ENCODE measurements at places on chromosomes 2 and 18.

DNA sequence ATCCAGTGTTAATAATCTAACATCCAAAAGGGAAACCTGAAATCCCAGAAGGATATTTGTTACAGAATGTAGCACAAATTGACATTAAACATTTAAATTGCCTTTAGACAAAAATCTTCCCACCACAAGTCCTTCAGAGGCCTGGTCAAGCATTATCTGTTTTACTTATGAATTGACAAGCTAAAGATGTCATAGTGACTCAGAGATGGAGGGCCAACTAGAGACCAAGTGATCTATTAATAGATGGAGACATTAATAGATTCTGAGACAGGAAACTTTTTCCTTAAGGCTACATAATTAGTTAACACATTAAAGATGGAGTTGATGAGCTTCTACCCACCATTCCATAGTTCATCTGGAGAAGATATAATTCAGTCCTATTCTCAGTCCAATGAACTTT is 526.2 kb downstream of the IRS1 start:
- no peak for DNase-seq

DNA sequence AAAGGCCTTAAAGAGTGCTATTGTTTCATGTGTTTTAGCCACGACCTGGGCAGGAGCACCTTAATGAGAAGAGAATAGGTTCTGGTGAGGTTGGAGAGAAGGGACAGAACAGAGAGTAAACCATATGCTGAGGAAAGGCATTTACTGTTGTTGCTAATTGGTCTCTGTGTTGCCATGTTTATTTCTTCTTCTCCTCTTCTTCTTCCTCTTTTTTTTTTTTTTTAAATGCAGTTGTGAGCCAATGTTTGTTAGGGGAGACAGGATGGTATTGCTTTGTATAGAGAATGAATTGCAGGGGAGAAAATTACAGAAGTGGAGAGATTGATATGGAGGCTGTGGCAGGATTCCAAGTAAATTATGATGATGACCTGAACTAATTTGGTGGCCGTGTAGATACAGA is 2.6 kb downstream of the SCN9A start:
- DNase-seq: no peak

DNA sequence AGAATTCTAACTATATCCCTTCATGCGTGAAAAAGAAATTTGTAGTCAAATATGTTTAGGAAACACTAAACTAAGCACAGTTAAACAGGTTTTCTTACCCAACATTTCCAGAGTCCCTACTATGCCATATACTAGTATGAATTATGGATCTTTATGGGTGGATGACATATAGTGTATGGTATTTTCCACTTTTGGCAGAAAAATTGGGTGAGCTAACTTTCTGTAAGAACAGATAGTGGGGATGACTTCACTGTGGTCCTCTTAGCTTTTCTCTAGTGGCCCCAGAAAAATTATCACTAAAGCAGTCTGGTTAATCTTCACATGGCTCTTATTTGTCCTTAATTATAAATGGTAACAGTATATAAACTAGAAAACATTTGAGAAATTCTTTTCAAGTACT is 240.0 kb upstream of the GULP1 start:
- DNase-seq: no peak

DNA sequence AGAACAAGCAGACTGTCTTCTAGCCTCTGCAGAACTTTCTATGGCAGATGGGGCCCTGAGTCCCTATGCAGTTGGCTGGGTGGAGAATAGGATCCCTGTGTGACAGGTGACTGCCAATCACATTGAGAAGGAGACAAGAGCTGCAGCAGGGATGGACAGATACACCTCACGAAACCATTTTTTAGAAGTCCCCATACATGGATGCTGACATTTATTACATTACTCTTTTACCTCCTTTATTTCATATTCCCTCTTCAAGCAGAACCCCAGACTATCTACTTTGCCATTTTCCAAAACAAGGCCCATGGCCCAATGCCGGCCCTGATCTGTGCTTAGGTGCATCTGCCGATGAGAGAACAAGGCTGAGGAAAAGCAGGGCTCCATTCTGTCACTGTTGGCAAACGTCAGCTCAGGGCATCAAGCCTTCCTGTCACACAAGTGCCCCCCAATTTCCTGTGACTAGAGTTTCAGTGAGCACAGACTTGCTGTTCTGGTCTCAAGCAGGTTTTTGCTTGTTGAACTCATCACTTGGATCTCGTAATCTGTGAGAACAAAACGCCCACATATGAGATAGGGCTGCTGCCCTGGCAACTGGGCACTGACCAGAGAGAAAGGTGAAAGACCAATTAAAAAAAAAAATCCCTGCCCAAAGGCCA is 35.8 kb downstream of the LOXHD1 start:
- no peak for DNase-seq

- no peak for DNase-seq
Measured at GRCh38 chr18:14124689-14125088, 7.5 kb downstream of the ZNF519 start.

DNA sequence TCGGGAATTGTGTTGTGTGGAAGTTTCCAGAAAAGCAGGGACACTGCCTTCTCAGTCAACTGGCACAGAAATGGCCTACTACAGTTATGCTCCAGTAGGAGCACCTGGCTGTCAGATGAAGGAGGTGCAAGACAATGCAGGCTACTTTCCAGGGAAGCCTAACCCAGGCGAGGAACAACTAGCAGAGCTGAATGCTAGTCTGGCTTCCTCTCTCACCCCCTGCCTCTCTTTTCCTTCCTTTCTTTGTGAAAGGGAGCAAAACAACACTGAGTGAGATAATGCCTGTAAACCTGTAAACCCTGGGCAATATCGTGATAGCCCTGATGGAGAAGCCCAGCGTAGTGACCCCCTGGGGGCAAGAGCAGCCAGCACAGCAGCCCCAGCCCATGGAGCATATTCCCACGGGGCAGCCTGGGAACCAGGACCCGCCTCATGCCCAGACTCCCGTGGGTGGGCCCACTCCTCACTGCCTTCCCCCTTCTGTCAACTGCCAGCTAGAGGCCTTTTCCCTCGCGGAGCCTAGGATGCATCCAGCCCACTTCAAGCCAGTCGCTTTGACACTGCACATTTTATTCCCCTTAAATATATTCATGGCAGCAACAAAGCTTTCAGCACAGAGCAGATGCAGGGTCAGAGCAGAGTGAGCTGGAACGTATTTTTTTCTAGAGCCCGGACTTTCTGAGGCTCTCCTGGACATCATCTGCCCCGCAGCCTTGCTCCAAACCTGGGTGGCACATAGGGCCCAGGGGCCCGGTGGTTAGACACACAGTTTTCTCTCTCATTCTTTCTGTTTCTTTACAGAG is 77.0 kb downstream of the PDCL3 start:
- no peak for DNase-seq

DNA sequence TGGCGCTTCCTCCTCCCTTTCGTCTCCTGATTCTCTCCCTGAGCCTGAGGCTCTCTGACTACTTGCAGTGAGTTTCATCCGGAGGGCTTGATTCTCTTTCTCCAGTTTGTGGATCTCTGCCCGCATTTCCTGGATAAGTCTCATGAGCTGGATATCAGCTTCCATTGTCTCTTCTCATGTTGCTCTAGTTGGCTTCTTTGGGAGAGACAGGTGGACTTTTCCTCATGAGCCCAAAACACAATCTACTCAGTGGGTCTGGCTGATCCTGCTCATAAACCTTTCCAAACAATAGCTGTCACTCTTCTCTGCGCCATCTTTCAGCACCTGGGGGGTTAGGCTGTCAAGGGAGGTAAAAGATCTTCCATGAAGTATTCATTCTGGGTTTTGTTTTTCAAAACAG is at the start of gene CCDC195:
CCDC195 (minus strand) TSS at position 165 of the 400 bp plus-strand sequence; CDS start at position 165, 0 bp downstream.
- DNase-seq: no peak

- DNase-seq: no peak
Measured at GRCh38 chr2:43676322-43677050, at the start of gene C1GALT1C1L. Gene C1GALT1C1L (minus strand): TSS chr2:43676429. CDS start chr2:43676322, 107 bp downstream.

GRCh38 chr2:68157402-68158133 is at the start of gene PNO1:
Gene PNO1 (plus strand): TSS chr2:68157888. CDS start chr2:68157935, 47 bp downstream.
- peak; percentile 86 for DNase-seq

GRCh38 chr18:63245600-63245999 is 74.0 kb downstream of the BCL2 start:
- DNase-seq: no peak

DNA sequence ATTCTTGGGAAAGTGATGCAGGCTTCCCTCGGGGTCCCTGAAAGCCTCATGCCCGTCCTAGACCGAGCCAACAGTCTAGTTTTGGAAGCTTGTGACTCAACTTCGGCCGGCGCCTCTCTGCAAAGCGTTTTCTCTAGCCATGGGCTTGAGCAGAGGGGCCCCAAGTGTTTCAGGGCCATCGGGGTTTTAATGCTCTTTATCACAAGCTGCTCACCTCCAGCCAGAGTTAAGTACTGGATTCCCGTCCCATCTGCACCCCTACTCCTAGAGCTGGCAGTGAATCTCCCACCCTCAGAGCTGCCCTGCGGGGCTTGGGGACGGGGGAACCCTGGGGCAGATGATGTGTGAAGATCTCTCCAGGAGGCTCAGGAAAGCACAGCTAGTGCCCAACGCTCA is 7.3 kb downstream of the RAX start:
- DNase-seq: no peak

DNA sequence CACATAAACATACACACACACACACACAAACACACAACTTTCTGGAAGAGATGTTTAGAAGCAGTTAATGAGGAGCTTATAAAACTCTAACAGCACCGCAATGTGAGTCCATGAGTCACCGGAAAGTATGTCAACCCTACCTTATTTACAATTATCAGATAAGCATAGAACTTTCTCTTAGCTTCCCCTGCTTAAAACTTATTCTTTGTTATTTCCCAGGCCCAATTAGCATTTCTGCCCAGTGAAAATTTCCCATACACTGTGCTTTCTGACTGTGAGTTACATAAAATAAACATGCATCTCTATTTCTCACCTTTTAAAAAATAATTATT is 737.6 kb downstream of the LRP1B start:
- no peak for DNase-seq

- DNase-seq: no peak
Measured at GRCh38 chr18:40011201-40011600, 1943.8 kb upstream of the PIK3C3 start.

- DNase-seq: no peak
Measured at GRCh38 chr2:189096769-189097447, 82.7 kb downstream of the COL5A2 start.

- no peak for DNase-seq
Measured at GRCh38 chr2:31511376-31511775, 69.4 kb downstream of the SRD5A2 start.

DNA sequence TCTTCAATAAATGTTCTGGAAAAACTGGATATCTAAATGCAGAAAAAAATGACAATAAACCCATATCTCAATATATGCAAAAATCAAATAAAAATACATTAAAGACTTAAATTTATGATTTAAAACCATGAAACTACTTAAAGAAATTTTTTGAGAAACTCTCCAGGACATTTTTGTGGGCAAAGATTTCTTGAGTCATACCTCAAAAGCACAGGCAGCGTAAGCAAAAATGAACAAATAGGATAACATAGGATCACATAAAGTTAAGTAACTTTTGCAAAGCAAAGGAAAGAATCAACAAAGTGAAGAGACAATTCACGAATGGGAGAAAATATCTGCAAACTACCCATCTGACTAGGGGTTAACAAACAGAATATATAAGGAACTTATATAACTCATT is 1545.5 kb downstream of the SUCLG1 start:
- DNase-seq: no peak

DNA sequence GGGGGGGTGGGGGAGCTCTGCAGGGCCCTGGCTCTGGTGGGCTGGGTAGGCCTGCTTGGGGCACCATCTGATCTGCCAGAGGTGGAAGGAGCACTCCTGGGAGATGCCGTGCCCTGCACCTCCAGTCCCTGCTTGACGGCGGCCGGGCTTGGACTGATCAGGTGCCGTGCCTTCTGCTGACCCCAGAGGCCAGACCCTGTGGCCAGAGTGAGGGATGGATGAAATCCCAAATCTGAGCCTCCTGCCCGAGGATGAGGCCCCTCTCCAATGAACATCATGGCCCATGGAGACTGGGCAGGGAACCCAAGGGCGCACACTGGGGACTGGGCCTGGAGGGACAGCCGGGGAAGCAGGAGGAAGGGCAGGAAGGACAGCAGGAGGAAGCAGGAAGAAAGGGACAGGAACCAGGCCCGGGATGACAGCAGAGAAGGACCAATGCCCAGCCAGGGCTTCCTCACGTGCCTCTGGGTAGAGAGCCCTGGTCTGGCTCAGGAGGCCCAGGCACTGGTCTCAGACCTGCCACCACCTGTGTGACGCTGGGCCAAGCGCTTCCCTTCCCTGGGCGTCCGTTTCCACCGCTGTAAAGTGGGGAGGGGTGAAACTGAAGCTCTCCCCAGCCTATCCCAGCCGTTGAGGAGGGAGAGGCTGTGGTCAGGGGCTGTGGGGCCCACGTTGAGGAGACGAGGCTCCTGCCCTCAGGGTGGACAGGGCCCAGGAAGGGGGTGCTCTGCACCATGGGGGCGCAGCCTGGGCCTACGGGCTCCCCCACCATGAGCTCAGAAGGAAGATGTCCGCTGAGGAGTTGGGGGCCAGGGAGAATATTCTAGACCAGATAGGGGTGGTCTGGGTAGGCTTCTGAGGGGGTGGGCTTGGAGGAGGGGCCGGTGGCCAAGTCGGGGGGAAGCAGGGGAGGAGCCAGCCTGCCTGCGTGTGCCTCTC is 1.0 kb upstream of the GPR35 start:
- DNase-seq: no peak

- no peak for DNase-seq
Measured at GRCh38 chr2:148893906-148894305, 18.9 kb downstream of the KIF5C start.

DNA sequence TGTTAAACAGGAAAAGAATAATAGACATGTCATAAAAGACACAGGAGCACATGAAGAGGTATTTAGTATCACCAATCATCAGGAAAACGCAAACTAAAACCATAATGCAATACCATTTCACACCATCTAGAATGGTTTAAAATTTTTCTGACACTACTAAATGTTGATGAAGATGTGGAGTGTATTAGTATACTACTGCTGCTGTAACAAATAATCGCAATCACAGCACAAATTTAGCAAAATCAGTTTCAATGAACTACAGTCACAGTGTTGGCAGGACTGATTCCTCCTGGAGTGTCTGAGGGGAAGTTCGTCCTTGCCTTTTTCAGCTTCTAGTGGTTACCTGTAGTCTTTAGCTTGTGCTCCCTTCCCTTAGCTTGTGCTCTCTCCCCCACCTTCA is 24.1 kb downstream of the SMAD2 start:
- DNase-seq: no peak

GRCh38 chr2:3594493-3595281 is at the start of gene COLEC11:
Gene COLEC11 (plus strand): TSS chr2:3595112. CDS start chr2:3604341, 9,229 bp downstream.
- DNase-seq: no peak

DNA sequence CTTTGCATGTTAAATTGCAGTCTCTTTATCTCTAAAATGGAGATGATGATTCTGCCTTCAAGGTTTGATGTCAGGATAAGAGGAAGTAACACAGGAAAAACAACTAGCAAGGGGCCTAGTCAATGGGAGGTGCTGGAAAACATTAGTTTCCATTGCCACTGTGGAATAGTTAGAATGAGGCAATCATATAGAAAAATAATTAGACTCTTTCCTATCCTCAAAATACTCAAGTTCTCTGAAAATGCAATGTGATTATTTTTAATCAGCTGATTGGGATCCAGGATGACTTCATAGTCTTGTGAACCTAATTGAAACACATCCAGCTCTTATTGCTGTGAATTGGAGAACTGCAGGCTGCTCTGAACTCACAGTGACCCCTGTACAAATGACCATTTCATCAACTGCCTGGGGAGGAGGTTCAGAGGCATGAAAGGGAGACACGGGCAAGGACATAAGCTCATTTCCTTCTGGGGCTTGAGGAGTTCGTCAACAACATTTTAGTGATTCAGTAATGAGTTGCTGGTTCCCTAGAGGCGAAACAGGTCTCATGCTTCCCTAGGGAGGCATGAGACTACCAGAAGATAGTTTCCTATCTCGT is 422.5 kb downstream of the LPIN1 start:
- DNase-seq: no peak

GRCh38 chr2:86541334-86541733 is 21.9 kb downstream of the CHMP3 start:
- no peak for DNase-seq

- DNase-seq: no peak
Measured at GRCh38 chr2:41966431-41966893, 81.4 kb upstream of the PKDCC start.
